ENCODE measurements at places on chromosomes 5 and 9.

GRCh38 chr5:169913479-169913878 is 66.8 kb downstream of the INSYN2B start:
- DNase-seq, result no peak

- no peak for DNase-seq
These were observed 2220.7 kb upstream of the C9orf72 start for GRCh38 chr9:29793970-29794369.

GRCh38 chr9:94906713-94907112 is 180.2 kb downstream of the AOPEP start:
- DNase-seq, result no peak

DNA sequence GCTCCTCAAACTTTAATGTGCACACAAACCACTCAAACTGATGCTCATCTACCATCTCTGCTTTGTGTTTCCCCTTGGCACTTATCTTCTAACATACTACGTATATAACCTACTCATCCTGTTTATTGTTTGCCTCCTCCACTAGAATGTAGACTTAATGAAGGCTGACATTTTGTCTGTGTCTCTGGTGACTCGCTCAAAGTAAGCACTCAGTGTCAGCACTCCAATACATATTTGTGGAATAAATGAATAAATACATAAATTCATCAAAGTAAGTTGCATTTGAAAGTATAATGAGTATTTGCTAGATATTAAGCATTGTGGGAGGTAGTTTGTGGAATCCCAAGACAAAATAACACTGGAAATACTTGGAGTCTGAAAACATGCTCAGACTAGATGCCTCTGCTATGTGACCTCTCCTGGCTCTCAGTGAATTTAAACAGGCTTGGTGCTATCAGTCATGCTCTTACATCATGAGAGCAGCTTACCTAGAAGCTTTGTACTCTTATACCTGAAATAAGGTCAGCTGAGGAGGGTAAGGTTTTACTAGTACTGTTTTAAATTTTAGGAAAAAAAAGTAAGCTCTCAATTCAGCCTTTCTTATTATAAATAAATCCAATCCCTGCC is 37.0 kb upstream of the RANBP6 start:
- DNase-seq, result no peak

GRCh38 chr9:111873901-111874300 is 22.7 kb upstream of the UGCG start:
- DNase-seq, result no peak

GRCh38 chr9:16505199-16505598 is 365.3 kb downstream of the BNC2 start:
- DNase-seq, result no peak

DNA sequence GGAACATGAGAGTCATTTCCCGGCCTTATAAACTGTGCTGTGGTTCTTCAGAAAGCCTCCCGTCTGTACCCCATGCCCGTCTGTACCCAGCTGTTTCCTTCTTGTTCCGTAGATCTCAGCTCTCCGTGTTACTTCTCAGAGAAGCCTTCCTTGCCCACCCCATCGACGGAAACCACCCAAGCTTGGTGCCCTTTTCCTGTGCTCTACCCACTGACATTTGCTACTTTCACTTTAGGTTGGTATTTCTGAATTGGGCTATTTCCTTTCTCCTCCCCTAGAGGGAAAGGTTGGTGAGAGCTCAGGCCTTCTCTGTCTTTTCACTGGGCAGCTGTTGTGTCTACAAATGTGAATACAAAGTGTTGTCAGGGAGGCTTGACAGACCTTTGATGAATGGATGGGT is 764.5 kb upstream of the ADAMTS16 start:
- no peak for DNase-seq

DNA sequence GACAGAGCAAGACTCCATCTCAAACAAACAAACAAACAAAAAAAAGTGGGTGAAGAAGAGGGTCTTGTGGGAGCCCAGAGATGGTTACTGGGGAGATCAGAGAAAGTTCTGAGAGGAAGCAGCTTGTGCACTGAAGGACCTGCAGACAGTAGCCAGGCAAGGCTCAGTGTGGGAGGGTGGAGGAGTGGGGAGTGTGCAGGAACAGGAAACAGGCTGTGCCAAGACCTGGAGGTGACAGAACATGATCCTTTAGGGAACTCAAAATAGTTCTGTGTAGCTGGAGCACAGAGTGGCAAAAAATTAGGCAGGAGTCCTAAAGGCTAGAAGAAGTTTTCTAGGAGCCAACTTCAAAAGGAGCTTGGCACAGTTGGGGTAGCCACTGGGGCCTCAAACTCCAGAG is 19.2 kb upstream of the NANS start:
- no peak for DNase-seq

GRCh38 chr5:76406673-76407072 is 3.6 kb downstream of the IQGAP2 start:
- DNase-seq, result no peak

GRCh38 chr5:147780924-147781573 is 1.5 kb downstream of the JAKMIP2 start:
- no peak for DNase-seq

GRCh38 chr5:163502521-163502920 is 2.9 kb upstream of the MAT2B start:
- DNase-seq, result no peak

DNA sequence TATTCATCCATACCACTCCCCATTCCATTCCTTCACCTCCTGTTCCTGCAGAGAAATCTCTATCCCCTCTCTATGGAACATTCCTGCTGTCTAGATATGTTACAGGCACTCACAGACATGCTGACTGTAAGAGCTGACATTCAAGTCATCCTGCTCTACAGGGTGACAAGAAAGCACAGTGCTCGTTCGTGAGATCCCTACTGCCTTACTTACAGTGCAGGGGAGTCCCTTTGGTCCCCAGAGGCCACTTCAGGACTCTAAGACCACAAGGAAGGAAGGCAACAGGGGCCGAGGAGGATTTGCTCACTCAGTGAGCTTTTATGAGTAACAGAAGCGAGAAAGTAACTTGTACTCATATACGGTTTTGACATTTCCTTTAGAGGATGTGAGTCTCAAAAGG is 110.5 kb downstream of the GAS1 start:
- no peak for DNase-seq

GRCh38 chr5:175880213-175880612 is 8.8 kb downstream of the CPLX2 start:
- no peak for DNase-seq

- DNase-seq, result no peak
These were observed 39.7 kb upstream of the CDKN2AIPNL start for GRCh38 chr5:134451225-134451935.

All from stimulated activated CD8-positive, alpha-beta memory T cell treated with anti-CD3 and anti-CD28 coated beads, Interleukin-2, amount 100 ng/mL, for 1 hour (primary cell).